ENCODE measurements at places on chromosomes 7 and 10.

DNA sequence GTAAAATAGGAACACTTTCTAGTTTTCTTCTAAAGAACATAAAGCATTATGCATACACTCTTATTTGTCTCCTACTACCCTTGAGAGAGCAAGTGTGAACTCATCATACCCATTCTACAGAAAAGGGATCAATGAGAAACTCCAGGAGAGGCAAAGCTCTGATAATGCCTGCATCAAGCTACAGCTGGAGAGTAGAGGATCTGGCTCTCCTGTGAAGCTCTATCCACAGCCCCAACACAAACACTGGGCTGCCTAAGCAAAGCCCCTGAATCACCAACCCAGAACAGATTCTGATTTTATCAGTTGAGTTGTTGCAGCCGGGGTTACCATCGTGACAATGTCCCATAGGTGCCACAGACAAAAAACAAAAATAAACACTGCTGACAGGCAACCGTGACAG, 74.9 kb downstream of the NUDCD3 start:
- DNase-seq, result no peak

DNA sequence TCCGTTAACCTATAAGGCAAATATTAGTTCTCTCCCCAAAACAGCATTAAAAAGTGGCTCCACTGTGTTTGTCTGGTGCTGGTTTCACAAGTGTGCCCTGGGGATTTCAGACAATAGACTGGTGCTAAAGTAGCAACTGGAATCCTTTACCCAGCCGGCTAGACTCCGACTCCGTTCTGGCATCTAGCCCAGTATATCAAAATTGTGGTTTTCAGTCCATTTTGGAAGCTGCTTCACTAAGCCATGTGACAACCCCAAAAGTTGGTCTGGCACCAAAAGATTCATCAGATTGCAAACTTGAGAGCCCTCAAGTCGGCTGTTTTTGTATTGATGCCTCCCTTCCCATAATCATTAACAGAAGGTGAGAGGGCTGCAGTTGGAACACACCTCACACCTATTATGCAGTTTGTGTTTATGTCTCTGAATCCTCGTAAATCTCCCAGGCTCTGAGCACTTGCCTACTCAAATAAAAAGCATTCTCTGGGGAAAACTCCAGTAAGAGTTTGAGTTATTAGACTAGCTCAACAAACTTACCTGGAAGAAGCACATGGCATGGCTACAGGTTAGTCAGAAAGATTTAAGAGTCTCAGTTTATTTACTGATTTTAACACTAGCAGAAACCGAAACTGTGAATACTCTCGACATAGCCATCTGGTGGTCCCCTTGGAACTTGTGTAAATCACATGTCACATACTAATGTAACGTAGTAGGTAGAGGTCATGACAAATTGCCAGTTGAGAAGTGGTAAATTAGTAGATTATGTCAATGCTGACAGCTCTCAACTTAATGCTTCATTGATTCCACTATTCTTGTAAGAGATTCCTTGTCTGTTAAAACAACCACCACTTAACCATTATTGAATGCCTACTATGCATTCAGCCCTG, 14.8 kb upstream of the WNT16 start:
- no peak for DNase-seq

DNA sequence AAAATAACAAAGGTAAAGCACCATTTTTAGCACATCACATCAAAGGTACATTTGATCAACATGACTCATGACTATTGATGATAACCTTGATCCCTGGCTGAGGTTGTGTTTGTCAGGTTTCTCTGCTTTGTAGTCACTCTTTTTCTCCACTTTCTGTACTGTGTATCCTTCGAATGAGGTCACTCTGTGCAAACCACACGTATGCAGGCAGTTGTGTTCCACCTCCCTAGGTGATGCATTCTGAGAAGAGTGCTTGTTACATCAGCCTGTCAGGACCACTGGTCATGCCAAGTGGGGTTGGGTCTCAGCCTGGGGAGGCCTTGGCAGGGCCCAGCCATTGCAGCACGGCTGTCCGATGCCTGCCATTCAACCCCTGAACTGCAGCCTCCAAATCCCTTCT, 62.8 kb upstream of the GJD4 start:
- DNase-seq, result no peak

- no peak for DNase-seq
These were observed 10.7 kb upstream of the OGA start for GRCh38 chr10:101828766-101829551.

DNA sequence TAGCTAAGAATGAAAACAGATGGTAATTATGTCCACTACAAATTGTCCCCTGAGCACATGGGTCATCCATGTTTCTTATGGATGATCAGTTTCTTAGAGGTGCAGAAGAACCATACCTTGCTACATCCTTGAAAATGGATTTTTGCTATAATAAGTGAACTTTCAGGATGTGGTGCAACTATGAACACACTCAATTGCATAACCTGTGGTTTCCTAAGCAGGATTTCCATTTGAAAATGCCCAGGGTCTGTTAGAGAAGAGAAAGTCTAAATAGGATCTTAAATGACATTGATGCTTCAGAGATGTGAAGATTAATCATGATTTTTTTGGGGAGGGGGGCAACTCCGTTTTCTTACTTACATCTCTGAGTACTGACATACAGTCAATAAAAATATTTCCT, 39.6 kb upstream of the CACNB2 start:
- no peak for DNase-seq

Data from cortex of kidney (tissue), 1 donor.